ENCODE measurements at places on chromosomes 4 and X. TPM values are rescaled to one million over a fixed set of nuclear protein-coding genes. Genes with fewer than 3 reads are reported as not detected.

GRCh38 chr4:102828497-102828808, 1.1 kb upstream of the UBE2D3 start:
- DNase-seq: no peak

The PLP1 gene
- 4.4 TPM for total RNA-seq

GRCh38 chr4:152224223-152224622, 311.7 kb downstream of the FBXW7 start:
- no peak for DNase-seq

DNA sequence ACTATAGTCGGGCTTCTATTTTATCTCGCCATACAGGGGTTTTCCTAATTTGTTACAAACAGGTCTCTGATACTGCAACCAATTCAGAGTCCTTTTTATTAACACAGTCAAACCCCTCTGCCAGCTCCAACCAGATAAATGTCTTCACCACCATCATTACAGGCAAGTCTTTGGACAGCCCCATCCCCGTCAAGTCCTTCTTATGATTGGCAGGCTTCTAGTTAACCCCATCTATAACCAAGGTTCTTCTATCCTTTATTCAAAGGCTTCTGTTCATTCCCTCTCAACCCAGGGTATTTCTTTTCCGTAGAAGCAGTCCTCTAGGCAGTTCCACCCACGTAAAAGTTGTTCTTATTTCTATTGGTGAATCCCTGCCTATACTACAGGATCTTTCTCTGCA, 29.9 kb upstream of the FOXR2 start:
- DNase-seq: no peak

The KLHL4 gene
- total RNA-seq: 0.16 TPM
